ENCODE measurements at places on chromosomes 3 and 15.

- no peak for DNase-seq
These were observed 49.1 kb downstream of the PDHB start for GRCh38 chr3:58384381-58385090.

GRCh38 chr15:85649372-85649771 lies 145.4 kb downstream of the KLHL25 start:
- no peak for DNase-seq

DNA sequence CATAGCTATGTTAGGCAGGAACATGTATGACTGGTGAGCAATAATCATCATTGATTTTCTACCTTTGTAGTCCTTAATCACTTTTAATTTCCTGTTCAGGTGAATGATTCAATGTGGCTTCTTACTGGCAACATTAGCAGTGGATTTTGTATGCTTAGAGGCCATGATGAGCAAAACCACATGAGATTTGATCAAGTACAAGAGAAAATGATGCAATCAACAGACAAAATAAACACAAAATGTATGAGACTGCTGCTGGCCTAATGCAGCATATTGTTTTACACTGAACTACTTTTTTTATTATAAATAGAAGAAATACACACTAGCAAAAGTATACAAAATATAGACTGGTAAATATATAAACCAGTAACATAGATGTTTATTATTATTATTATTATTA lies 47.5 kb upstream of the SI start:
- DNase-seq, result no peak

DNA sequence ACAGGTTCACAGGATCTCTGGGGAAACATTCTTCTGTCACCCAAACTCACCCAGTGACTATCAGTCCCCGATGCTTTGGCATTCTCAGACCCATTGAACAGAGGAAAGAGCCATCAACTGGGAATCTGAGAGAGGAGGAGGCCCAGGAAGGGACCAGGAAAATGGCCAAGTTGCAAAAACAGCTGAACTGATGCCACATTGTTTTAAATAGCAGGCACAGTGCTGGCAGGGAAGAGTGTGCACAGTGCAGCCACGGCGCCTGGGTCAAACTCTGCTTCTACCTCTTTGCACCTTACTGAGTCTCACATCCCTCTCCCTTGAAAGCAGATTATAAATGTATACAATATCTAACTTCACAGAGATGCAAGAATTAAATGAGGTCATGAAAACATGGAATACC lies 66.4 kb downstream of the SRGAP3 start:
- DNase-seq, result no peak

GRCh38 chr3:46400846-46401245 lies 6.0 kb downstream of the CCR5AS start:
- DNase-seq, result no peak

GRCh38 chr3:156044634-156044975 lies 75.8 kb upstream of the KCNAB1 start:
- no peak for DNase-seq

- no peak for DNase-seq
These were observed 144.6 kb downstream of the FOXP1 start for GRCh38 chr3:71438904-71439303.

DNA sequence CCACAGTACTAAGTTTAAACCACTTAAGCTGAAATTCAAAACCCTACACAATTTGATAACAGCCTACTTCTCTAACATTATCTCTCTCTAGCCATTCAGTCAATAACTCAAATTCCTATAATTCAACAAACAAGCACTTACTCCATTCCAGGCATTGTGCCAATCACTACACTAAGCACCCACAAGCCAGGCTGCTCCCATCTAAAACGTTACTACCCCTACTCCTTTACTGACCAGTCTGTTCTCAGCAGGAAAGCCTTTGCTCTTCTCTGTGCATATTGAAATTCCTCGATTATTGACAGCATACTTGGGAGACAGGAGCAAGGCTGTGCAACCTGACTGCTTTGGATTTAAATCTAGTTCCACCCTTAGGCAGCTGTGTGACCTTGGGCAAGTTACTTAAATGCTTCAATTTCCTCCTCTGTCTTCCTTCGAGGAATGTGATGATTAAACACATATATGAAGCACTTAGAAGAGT lies 177.2 kb upstream of the THBS1 start:
- DNase-seq, result no peak

DNA sequence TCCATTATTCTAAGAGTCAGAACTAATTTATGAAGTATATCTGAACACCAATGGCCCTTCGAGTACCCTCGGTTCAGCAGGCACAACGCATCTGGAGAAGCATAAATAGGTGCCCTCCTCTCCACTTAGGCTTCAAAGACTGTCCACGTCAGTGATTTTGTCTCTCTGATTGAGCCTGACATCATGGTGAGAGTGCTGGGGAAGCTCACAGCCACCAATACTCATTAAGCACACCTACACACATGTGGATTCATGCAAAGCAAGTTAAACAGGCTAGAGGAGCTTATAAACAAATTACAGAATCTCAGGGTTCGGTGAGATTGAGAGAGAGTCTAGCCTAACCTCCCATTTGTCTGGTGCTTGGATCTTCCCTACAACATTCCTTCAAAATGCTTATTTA lies 3.6 kb downstream of the CLDN1 start:
- no peak for DNase-seq

- no peak for DNase-seq
These were observed 428.3 kb upstream of the ATP11B start for GRCh38 chr3:182364723-182365650.

DNA sequence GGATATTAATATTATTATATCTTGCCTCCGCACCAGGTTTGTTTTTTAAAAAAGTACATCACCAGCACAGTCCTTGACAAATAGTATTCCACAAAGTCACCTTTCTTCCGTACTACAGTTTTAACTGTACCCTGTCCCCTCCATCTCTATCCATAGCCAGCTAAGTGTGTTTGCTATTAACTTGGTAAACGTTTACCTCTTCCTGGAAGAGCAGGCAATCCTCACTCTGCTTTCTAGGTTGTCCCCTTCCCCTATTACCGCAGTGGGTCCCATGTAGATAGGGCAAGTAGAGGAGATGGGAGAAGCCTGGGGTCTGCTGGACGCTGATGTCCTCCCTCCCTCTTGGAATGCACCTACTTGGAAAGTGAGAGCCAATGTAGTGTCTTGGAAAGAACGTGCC lies 83.9 kb upstream of the ETV5 start:
- DNase-seq, result no peak

GRCh38 chr3:149662240-149662887 lies 4.5 kb upstream of the WWTR1 start:
- peak; percentile 33 for DNase-seq

GRCh38 chr15:38414357-38414756 lies 39.6 kb upstream of the FAM98B start:
- peak; percentile 25 for DNase-seq

DNA sequence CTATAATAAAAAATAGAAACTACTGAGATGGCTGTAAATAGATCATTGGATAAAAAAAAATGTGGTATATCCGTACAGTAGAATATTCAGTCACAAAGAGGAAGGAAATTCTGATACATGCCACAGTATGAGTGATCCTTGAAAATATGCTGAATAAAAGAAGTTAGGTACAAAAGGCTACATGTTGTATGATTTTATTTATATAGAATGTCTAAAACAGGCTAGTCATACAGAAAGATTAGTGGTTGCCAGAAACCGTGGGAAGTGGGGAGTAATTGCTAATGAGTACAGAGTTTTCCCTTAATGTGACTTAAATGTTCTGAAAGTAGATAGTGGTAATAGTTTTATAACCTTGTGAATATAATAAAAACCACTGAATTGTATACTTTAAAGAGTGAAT lies 24.9 kb upstream of the FAH start:
- DNase-seq, result no peak

DNA sequence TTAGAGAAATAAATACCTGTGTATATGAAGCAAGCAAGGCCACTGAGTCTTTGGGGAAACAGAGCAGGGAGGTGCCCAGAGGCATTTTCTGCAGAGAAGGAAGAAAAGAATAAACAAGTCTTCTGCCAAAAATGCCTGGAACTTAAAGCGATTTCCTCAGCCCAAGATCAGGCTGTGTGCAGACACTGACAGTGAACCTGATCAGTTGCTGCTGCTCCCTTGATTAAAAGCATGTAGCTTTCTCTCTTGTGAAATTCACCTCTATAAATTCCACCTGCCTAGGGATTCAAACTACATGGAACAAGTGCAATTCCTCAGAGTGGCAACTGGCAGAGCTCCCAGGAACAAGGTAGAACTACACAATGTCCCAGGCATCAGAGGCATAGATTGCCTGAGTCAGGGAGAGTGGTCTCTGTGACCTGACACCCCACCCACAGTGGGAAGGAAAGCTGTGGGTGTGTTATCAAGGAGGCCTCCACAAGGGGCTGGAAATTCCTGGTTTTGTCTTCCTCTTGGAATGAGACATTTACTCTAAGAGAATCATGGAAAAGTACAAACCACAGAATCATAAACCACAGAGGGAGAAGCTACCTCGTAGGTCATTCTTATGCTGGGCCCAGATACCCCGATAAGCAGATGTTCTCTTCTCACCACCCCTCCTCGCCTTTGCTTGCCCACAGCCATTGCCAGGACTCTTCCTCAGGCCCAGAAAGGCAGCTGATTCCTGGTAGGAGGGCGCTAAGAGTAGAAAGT lies 1.8 kb upstream of the ZBTB38 start:
- peak; percentile 14 for DNase-seq

GRCh38 chr3:60169755-60170154 lies 1081.5 kb downstream of the FHIT start:
- no peak for DNase-seq

DNA sequence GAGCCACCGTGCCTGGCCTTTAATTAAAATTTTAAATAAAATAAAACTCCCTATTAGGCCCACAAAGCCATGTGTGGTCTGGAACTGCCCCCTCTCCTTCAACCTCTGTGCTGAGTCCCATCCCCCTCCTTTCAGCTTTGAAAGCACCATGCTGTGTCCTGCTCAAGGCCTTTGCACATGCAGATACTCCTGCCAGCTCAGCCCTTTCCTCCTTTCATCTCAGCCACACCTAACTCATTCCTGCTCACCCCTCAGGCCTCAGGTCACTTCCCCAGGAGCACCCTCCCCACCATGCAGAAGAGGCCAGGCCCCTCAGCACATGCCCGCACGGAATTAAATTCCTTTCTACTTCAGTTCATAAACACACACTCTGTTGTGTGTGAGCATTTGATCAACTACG lies 28.1 kb downstream of the ATRIP start:
- peak; percentile 96 for DNase-seq

- no peak for DNase-seq
These were observed 214.5 kb downstream of the KCNMB2 start for GRCh38 chr3:178750639-178751300.

GRCh38 chr15:27498700-27499099 lies 527.7 kb downstream of the GABRG3 start:
- DNase-seq, result no peak

GRCh38 chr3:71813704-71814103 lies 28.8 kb upstream of the PROK2 start:
- DNase-seq, result no peak

- no peak for DNase-seq
These were observed 585 bp downstream of the CSK start for GRCh38 chr15:74782259-74783071.

- DNase-seq, result no peak
These were observed 20.6 kb downstream of the FAN1 start for GRCh38 chr15:30924353-30924752.

GRCh38 chr3:184117636-184118035 lies 17.5 kb upstream of the EIF2B5 start:
- no peak for DNase-seq

GRCh38 chr3:21754839-21755238 lies 3.8 kb upstream of the ZNF385D start:
- DNase-seq, result no peak

DNA sequence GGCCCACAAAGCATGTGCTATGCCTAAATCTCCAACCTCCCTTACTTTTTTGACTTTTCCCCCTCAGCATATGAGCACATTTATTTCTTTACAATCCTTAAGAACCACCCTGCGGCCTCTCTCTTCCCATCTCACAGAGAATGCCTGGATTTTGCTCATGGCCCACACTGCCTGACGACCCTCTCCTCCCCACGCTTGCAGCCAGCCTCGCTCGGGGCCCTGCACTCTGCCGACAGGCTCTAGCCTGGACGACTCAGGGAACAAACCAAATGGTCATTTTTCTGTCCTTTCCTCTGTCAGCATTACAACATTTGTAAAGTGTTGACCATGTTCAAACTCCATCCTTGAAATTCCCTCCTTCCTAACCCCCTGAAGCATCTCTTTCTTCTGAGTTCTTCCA lies 11.7 kb downstream of the HES1 start:
- DNase-seq, result no peak

- no peak for DNase-seq
These were observed 8.7 kb downstream of the GRAMD1C start for GRCh38 chr3:113847247-113847646.

- DNase-seq, result no peak
These were observed 227.7 kb upstream of the ZPLD1 start for GRCh38 chr3:102207151-102207571.

DNA sequence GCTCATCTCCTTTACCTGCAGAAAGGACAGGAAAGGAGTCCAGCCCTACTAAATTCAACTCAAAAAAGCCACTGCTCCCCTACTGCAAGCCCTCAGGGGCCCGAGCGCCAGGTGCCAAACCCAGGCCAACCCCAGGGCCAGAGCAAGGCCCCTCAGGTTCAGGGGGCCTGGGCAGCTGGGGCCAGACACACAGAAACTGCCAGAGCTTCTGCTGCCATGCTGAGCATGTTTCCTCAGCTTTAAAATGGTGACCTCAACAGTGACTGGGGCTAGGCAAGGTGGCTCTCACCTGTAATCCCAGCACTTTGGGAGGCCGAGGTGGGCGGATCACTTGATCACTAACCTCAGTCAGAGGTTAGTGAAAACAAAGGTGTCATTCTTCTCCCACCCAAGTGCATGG lies 38.8 kb downstream of the KLHL25 start:
- DNase-seq, result no peak

- no peak for DNase-seq
These were observed 112.4 kb upstream of the DCBLD2 start for GRCh38 chr3:99013777-99014315.

DNA sequence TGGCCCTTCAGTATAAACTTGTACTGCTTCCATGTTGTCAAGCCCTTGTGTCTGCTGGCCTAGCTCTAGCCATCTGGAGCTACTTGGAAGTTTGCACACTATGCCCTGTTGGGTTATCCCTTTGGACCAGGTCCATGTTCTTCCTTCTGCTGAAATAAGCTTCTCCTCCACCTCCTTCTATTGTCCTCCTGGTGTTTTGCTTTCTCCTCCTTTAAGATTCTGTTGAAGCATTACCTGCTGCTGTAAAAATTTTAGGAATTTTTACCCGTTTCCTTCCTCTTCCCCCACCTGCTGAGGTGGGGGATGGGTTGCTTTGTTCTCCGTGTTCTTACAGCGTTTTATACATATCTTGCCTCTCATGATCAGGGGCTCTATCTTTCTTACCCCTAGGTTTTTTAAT lies 51.7 kb downstream of the SH3GL3 start:
- peak; percentile 62 for DNase-seq
